ENCODE measurements at places on chromosomes 12 and 14.

DNA sequence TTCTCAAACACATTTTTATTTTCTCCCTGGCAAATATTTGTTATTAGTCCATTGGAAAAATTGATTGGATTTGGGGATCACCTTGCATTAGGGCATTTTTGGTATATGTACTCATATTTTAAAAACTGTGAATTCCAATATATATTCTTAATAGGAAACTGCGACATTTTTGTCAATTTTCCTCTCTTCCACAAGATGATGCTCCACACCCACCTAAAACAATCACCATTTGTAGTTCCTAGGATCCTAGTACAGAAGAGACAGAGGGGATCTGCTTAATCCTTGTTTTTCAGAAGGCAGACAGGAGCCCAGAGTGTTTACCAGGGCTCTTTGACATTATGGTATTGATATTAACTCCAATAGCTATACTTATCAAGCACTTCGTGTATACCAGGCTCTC, 22.8 kb upstream of the OASL start:
- no peak for DNase-seq

DNA sequence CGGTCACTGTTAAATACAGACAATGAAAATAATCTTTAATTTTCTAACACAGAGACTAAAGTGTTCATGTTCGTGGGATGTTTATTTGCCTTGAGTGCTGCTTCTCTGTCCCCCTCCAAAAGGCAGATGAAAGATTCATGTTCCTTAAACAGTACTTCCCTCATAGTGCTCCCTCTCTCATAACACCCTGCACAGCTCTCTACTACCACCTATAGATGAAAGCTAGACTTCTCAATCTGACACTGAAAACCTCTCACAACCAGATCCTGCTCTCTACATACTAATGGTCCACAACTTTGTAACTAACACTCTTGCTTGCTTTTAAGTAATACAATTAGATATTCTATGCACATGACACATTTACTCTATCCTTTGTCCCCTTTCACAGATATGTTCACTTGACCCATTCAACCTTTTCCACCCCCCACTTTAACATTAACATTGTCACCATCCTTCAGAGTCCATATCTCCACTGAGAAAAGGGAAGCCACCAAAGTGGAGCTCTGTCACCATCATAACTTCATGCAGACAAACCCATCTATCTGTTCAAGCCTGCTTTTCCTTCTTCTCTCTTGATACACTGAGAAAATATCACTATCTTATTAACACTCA, 266.4 kb upstream of the USP15 start:
- DNase-seq = no peak

GRCh38 chr12:66017736-66018135, 112.8 kb downstream of the LLPH start:
- DNase-seq = no peak

DNA sequence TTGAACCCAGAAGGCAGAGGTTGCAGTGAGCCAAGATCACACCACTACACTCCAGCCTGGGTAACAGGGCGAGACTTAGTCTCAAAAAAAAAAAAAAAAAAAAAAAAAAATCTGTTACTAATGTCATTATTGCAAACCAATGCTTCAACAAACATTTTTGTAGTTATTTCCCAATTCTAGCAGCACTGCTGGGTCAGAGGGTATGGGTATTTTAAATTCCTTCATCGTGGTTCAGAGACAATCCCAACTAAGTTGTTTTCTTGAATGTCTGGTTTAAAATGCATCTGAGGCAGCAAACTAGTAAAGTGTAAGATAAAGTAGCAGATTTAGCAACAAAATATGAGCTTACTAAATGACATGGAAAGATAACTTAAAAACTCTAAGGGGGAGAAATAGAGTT, 65.6 kb downstream of the FERMT2 start:
- no peak for DNase-seq

DNA sequence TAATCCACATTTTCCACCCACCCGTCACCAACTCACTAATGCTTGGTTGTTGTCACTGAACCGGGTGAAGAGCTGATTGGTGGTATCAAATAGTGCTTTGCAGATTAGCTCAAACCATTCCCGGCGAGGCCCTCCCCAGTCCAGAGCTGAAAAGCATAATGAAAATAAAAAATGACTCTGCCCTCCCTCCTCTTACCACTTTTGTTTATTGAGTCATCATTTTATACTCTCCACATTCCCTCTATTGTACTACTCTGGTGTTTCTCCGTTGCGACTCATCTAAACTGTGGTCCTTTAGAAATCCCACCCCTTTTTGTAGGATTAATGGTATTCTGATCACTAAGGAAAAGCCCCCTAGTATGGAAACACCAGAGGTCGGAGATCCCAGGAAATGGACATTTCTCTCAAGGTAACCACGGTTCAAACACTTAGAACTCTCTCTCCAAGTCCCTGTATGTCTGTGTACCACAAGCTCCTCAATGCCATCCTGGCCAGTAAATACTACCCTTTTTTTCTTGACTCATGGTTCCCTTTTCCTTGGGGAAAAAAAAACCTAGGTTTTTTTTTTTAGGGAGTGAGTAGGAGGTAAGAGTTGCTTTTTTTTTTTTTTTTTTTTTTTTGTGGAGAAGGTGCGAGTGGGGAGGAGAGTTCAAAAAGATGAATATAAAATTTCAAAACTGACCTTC, 42.0 kb downstream of the AREL1 start:
- DNase-seq = no peak

DNA sequence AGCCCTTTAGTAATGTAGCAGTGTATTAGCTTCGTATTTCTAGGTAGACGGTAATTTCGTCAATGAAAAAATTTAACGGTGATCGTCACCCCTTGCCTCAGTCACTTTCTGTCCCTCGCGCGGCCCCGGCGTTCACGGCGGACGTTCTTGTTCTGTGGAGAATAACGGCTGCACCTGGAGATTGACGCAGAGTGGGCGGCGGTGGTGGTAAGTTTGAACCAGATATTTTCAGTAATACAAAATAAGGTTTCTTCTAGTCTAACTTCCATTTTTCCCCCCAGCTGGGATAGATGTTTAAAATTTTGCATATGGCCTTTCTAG, 341 bp downstream of the ZNF10 start:
- DNase-seq = peak; percentile 18

- DNase-seq = no peak
Measured at GRCh38 chr12:64749461-64750200, 9.6 kb downstream of the GNS start.

DNA sequence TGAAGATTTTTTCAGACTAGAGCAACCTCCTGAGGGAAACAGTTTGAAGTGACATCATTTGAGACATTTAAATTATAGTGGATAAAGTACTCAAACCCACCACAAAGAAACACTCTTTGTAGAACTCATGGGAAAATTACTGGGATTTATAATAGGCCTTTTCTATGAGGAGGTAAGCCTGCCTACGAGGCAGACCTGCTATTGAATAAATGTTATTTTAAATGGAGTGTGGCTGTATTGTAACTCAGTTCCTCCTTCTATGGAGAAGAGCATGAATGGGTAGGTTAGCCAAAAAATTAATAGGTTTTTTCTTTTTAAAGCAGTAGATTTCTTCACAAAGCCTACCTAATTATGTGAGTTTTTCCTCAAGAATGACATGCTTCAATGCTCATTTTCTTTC, 63.7 kb upstream of the PLEKHA5 start:
- no peak for DNase-seq

- DNase-seq = no peak
Measured at GRCh38 chr14:54638135-54638446, 71.2 kb downstream of the SAMD4A start.

GRCh38 chr12:109821968-109822367, 11.2 kb downstream of the TRPV4 start:
- no peak for DNase-seq

DNA sequence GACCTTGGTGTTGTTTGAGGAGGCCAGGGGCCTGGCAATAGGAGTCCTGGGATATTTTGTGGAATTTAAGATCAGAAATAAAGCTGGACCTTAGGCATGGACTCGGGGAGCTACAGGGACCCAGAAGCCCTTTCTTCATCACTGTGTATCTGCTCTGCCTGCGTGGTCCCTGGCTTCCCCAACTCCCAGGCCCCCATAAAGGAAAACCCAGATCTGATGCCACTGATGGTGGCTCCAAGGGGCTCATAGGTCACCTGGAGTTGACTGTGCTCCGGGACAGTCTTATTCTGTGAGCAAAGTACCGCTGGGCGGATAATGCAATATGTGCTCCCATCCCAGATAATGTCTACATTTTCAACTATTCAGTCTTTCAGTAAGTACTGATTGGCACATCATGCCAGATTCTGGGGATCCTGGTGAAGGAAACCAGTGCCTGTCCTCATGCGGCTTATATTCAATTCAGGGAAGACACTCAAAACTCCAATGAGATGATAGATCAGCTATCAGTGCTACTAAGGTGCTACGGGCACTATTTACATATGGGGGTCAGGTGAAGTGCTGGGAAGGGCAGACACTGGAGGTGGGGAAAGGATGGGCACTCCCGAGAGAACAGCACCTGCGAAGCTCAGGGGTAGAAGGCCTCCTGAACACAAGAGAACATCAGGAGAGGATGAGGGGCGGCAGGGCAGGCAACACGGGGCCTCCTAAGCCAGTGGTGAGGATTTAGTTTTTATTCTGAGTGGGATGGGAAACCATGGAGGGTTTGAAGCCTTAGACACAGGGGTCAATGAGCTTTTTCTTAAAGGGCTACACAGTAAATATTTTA, 5.5 kb upstream of the SELPLG start:
- no peak for DNase-seq

DNA sequence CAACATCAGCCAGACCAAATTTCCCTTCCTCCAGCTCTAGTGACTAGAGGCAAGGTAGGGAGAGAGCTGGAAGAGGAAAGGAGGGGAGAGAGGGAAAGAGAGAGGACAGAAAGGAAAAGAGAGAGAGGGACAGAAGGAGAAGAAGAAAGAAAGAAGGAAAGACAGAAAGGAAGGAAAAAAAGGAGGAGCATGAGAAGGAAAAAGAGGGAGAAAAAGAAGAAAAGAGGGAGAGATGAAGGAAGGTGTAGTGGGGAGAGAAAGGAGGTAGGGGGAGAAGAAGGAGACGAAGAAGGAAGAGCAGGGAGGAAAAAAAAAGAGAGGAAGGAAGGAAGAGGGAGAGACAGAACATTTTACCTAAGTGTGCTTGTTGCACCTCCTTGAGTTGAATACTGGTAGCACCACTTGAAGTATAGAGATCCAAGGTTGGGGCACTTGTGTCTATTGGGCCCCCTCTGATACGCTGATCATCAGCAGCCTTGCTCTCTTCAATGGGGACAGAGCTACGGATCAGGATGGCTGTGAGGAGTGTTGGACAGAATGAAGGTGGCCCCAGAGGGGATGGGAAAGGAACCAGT, 232.5 kb downstream of the SUDS3 start:
- no peak for DNase-seq

DNA sequence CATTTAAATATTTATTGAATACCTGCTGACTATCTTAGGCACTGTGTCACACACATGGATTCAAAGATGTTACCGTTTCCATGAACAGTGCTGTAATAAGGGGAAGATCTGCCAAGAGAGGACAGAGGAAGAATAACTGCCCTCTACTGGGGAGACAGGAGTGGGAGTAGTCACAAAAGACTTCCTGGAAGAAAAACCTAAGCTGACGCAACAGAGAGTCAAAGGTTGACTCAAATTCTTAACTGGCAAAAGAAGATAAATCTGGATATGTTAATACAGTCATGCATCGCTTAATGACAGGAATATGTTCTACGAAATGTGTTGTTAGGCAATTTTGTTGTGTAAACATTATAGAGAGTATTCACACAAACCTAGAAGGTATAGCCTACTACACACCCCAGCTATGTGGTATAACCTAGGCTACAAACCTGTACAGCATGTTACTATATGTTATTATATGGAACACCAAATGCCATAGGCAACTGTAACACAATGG, 51.5 kb downstream of the DCAF5 start:
- DNase-seq = no peak

DNA sequence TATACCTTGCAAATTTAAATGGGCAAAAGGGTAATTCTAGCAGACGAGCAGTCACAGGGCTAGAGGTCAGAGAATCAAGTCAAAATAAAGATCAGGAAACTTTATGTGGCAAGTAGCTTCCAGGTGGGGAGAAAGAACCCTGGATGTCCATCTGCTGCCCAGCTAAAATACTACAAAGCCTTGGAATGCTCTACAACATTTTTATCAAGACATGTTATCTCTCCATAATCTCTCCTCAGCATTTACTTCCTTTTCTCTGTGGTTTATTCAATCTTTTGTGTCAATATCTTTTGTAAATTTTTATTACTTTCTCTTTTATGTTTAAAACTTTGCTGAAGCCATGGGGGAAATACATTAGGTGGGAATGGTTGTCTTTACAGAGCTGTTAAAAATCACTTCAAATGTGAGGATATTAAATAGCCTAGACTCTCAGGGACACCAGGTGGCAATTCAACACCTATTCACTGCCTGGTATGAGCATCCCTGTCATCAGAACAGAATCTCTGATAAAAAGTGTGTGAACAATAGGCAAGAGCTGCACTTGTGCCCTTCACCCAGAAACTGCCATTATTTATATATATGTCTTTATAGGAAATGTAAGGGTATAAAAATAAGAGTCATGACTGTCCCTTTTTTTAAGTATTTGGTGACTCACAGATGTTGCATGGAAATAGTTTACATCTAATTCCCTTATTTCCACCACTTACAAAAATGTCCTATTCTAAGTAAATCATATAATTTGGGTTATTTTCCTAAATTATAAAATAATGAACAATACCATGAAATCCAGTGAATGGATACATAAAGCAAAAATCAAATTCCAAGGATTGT, 152.9 kb downstream of the EPS8 start:
- DNase-seq = no peak

DNA sequence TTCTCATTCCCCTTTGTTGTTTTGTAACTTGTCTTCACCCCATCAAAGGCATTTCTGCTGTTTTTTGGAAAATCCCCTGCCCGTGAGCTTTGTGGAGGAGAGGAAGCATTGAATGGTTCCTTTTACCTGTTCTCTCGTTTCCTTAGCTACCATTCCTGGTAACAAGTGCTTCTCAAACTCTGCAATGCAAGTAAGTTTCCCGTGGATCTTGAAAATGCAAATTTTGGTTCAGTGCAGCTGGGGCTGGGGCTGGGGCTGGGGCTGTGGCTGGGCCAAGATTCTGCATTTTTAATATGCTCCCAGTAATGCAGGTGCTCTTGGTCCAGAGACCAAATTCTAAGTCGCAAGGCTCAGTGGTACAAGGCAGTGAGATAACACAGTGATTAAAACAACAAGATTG, 151.6 kb downstream of the TTLL5 start:
- DNase-seq = no peak

- DNase-seq = no peak
Measured at GRCh38 chr12:119959435-119959834, 29.6 kb upstream of the BICDL1 start.

- DNase-seq = no peak
Measured at GRCh38 chr14:100374270-100374669, 51.1 kb downstream of the SLC25A47 start.
